ENCODE measurements at places on chromosomes 1 and 21.

DNA sequence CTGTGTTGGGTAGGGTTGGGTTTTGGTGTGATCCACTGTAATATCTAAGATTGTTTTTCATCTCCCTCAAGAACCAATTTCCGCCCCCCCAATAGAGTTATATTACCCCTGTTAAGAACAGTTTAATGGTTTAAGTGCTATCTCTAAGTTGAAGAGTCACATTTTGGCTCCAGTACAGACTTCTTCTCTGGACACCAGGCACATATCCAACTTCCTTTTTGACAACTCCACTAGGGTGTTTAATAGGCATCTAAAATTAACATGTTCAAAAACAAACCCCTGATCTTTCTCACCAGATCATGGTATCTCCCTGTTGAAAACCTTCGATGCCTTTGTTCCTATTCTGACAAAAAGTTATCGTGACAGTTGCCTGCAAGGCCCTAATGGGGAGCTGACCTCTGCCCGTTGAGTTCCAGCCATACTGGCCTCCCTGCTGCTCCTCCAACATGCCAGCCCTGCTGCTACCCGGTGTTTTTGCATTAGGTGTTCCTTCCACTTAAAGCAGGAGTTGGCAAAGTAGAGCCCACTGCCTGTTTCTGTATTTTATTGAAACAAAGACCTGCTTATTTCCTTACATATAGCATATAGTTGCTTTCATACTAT, 18.6 kb downstream of the USP24 start:
- no peak for DNase-seq

GRCh38 chr1:30376054-30376697, 347.2 kb downstream of the MATN1 start:
- DNase-seq: no peak

DNA sequence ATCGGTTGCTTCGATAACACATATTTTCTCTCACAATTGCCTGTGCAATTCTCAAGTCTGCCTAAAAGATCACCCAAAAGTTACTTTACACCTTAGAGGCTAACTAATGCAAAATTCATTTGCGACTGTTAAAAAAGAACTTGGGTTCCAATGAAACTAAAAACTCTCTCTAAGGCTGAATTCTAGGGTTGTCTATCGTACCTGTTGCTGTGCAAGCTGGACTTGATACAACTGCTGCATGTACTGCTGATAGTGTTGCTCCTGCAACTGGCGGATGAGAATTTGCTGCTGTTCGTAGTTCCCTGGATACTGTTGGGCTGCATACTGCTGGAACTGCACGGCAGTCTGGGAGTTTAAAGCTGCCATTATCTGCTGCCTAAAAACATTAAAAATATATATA, 27.6 kb downstream of the ACBD3 start:
- DNase-seq: no peak

- DNase-seq: no peak
These were observed 222.0 kb upstream of the PKN2 start for GRCh38 chr1:88462096-88462487.

GRCh38 chr21:39083377-39084008, 99.8 kb downstream of the PSMG1 start:
- DNase-seq: no peak

- no peak for DNase-seq
These were observed 70.9 kb downstream of the SDC3 start for GRCh38 chr1:30837653-30838052.

DNA sequence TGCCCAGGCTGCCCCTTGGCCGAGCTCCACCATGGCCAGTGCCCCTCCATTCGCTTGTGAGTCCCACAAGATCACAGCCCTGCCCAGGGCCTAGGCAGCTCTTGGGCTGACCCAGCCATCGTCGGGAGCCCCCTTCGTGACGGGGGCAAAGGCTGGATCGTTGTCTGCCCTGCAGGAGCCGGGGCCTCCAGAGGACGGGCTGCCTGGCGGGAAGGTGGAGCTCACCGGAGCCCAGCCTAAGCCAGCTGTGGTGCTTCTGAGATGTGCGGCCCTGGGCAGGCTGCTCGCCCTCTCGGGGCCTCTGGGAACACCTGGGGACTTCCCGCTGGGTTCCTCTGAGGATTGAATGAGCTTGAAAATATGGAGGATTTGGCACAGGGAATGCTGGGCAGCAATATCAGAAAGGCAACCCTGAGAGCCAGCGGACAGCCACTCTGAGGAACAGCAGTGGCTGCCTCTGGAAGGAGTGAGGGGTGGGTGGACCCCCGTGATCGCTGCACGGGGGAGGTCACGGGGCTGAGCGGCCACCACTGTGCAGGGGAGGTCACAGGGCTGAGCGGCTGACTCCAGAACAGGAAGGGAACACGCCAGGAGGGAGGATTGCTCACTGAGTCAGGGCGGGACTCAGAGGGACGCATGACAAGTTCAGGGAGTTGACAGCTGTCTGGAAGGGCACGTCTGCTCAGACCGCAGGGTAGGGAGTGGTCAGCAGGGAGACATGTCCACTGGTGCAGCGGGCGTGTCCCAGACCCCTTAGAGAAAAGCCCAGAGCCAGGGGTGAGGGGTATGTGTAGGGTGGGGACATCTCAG, 19.3 kb downstream of the TP73 start:
- DNase-seq: no peak

GRCh38 chr1:198119906-198120305, 36.9 kb upstream of the NEK7 start:
- DNase-seq: no peak

GRCh38 chr1:205261946-205262691, 34.4 kb downstream of the TMCC2 start:
- no peak for DNase-seq

DNA sequence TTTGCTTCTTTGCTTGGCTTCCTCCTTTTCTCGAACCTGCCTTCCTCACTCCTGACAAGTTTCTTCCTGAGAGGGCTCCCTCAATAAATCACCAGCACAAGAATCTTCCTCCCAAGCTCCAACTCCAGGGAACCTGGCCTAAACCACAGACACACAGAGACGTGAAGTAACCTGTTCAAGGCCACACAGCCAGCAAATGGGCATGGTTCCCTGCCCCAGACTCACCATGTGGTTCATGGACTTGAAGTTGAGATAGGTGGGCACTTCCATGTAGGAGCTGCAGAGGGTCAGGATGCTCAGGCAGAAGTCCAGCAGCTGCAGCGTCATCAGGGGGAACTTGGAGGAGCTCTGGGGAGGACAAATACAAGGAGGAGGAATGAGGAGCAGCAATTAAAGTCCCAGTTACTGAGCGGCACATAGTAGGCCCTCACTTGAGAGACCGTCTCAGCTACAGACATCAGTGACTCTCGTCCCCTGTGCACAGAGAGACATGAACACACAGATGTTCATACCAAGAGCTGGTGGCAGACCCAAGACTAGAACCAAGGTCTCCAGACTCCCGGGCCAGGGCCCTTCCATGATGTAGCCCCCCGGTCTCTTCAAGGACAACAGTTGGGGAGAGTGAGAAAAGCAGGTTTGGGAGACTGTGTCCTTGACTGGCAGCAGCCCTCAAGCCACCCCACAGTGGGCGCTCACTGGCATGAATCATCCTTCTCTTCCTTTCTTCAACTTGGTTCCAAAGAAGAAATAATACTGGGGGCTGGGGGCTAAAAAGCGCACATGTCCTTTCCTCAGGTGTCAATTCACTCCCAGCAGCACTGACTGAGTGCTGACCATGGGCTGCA, 15.6 kb upstream of the MATN1 start:
- no peak for DNase-seq

DNA sequence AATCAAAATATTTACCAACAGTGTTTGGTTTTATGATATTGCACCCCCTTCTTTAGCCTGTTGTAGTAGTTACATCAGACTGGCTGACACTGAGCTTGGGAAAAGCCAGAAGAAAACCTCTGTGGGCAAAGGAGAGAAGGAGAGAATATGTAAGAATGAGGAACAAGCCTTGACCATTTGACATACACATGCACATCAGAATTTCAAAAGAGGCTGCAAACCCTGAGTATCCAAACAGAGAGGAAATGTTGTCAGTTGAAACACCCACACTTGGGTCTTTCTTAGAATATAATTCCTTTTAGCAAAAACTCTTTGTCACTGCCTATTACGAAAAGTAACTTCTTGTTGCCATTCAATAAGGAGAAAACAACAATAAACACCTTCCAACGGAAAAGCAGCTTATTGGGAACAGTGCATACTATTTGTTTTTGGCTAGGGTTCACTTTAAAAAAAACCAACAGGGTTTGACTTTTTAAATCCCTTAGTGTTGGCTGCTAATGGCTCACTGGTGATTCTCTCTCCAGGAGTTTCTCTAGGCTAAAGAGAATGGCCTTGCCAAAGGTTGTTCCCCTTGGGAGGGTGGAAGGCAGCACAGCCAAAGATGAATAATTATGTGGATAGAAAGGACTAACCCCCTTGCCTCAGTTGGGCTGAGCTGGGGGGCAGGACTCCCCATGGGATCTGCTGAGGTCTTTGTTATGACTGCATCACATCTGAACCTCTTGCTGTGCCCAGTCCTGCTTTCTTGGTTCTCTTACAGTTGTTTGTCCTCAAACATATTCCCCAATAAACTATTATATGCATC, 48.9 kb downstream of the GORAB start:
- no peak for DNase-seq

- no peak for DNase-seq
These were observed 20.6 kb upstream of the KCNJ15 start for GRCh38 chr21:38236232-38236631.

DNA sequence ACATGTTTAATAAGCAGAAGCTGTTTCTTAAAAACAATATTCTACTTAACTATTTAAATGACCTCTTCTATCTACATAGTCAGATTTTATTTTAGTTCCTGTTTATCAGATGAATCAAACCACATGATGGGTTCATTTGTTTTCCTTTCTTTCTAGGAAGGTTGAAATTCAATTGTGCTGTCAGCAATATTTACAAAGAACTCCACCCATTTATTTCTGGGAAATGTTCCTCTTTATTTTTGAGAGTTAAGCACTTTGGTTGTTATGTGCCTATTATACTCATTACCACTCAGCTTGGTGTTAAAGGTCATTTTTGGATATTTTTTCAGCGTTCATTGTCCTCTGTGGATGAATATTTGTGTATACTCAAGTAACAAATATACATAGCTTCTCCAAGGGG, 84.9 kb downstream of the C4BPA start:
- DNase-seq: no peak

- no peak for DNase-seq
These were observed 27.6 kb downstream of the HMGCS2 start for GRCh38 chr1:119740896-119741780.

- DNase-seq: no peak
These were observed 34.5 kb downstream of the CTNNBIP1 start for GRCh38 chr1:9875636-9876000.

DNA sequence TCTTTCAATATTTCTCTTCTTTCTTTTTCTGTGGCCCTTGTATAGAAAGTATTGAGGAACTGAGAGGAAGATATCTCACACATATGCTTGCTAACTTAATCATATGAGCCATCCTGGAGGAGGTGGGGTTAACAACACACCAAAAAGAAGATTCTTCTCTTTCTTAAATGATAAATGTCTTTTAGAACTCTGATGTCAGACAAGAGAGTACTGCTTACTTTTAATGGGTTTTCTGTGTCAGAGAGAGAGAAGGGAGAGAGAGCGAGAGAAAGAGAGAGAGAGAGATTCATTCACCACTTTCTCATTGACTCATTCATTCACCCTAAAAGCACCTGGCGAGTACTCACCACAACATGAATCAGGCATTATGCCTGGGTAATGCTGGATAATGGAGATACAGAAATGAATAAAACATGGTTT, 250.3 kb upstream of the SGIP1 start:
- DNase-seq: no peak

- DNase-seq: no peak
These were observed 41.2 kb downstream of the SLC27A3 start for GRCh38 chr1:153816283-153816889.

- no peak for DNase-seq
These were observed 70.8 kb downstream of the JAK1 start for GRCh38 chr1:64895500-64895899.

- no peak for DNase-seq
These were observed 8.1 kb upstream of the SLAMF9 start for GRCh38 chr1:159962176-159962575.

DNA sequence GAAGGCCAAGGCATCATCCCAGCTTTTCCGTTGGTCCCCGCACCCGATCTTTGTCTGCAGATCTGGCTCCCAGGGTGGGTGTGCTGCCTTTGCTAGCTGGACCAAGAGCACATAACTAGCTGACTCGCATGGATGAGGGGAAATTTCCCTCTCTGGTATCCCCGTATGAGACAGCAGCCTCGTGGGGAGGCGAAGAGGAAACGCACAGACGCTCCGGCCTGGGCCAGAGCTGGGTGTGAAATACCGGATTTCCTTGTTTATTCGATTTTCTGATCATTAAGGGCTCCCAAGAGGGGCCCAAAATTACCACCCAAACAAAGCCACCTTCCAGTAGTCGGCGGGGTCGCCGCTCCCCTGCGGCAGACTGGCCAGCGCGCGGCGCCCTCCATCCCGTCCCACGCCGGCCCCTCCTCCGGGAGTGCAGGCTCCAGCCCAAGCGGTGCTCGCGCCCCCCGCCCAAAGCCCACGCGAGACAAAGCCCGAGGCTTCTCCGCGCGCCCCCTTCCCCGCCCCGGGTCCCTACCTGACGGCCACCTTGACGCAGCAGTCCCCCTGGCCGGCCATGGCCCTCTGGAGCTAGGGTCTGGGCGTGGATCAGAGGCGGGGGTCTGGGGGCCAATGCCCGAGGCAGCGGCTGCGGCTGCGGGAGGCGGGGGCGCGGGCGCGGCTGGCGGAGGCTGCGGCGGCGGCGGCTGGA, 546 bp downstream of the KIF21B start:
- no peak for DNase-seq
